ENCODE measurements at places on chromosomes 6 and 20.

DNA sequence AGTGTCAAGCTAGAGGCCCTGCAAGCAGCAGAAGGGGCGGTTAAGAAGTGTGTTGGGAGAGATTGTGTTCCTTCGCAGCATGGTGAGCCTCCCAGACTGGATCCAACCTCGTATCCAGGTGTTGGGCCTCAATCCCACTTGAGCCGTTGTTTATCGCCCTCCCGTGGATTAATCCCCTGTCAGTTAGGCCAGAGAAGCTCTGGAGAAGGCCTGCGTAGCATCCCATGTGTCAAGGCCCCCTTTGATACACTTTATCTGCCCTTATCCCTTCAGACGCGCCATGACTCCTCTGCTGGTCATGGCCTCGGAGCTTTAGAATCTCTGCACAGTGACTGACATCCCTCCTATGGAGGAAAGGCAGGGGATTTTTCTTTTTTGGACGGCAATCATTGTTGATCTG is 181.0 kb downstream of the ZFP64 start:
- DNase-seq, result no peak

- DNase-seq, result no peak
Observed at GRCh38 chr20:39453890-39454289, 491.7 kb downstream of the DHX35 start.

GRCh38 chr20:47854687-47855212 is 69.5 kb upstream of the SULF2 start:
- DNase-seq, result no peak

DNA sequence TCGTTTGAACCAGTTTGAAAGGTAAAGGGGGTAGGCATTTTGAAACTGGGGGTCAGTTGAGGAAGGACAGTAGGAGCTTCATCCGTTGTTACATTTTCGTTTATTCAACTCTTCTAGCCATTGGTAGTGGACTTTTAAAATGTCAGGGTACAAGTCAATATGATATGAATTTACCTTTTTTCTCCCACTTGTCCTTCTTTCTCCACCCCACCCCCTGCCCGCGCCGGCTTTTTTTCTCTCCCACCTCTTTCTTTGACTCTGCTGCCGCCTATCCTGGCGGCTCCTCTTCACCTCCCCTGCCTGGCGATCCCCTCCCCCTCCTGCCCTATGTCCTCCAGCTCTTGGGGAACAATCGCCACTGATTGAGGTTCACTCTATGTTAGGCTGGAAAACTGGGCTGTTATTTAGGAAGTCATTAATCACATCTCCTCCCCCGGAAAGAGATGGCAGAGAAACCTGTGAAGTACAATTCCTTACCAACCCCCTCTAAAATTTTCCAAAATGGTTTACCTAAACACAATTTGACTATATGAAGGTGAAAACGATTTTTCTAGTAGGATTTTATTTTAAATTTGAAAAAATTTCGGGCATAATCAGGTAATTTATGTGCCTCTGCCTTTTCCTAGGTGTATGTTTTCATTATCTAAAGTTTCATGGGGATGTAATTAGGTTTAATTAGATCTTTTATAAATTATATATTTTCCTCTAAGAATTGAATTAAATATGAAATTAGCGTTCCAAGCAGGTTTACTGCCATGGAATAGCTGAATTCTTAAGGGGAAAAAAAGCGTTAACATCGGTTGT is 778 bp upstream of the LIN28B start:
- no peak for DNase-seq
